ENCODE measurements at places on chromosomes 13 and 19.

- no peak for DNase-seq
Observed at GRCh38 chr19:32611161-32611560, 30.2 kb downstream of the PDCD5 start.

- DNase-seq = no peak
Observed at GRCh38 chr19:17159466-17160393, 55.4 kb upstream of the USE1 start.

DNA sequence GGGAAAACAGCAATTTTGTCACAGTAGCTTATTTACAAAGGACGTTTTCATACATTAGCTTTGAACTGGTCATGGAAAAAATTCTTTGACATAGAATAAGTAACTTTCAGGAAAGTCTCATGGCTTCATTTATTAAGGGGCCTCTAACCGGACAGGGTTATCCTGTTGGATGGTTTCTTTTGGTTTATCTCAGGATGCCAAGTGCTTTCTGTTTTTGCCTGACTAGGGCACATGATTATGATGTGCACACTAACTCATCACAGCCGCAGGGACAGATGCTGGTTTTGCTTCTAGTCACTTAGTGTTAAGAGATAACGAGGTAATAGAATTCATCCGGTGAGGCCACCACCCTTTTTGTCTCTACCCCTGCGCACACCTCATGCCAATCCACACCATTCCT is 53.0 kb downstream of the TGDS start:
- no peak for DNase-seq

GRCh38 chr19:7159105-7159933 is 89.8 kb downstream of the ZNF557 start:
- DNase-seq = no peak

- no peak for DNase-seq
Observed at GRCh38 chr13:41707194-41707821, 250.0 kb downstream of the RGCC start.

GRCh38 chr19:792306-792885 is 4.9 kb upstream of the PTBP1 start:
- DNase-seq = no peak

DNA sequence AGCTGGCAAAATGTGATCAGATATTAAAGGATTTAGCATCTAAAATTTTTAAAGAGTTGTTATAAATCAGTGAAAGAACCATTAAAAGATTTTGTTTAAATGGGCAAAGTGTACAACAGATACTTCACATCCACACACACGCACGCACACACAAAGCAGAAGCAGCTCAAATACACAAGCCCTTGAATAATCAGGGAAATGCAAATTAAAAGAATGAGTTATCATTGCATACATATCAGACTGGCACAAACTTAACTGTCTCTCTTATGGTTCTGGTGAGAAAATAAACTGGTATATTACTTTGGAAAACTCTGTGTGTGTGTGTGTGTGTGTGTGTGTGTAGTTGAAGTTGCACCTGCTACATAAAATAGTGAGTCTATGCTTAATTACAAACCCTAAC is 59.3 kb downstream of the CRYL1 start:
- DNase-seq = no peak

- DNase-seq = no peak
Observed at GRCh38 chr13:112783978-112784371, 94.1 kb downstream of the ATP11A start.

GRCh38 chr13:51257187-51257586 is 35.0 kb downstream of the FAM124A start:
- no peak for DNase-seq

DNA sequence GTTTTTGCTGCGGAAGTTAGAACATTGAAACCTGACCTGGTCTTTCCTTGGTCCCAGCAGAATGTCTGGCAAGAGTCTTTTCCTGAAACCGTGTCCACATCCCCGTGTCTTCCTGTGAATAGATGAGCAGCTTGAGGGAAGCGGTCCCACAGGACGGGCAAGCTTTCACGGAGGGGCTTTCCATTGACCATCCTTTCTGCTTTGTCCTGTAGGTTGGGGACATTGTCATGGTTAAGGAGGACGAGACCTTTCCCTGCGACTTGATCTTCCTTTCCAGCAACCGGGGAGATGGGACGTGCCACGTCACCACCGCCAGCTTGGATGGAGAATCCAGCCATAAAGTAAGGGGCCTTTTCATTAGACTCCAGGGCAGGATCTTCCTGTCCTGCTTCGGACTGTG is 126.0 kb downstream of the ATP11A start:
- no peak for DNase-seq

DNA sequence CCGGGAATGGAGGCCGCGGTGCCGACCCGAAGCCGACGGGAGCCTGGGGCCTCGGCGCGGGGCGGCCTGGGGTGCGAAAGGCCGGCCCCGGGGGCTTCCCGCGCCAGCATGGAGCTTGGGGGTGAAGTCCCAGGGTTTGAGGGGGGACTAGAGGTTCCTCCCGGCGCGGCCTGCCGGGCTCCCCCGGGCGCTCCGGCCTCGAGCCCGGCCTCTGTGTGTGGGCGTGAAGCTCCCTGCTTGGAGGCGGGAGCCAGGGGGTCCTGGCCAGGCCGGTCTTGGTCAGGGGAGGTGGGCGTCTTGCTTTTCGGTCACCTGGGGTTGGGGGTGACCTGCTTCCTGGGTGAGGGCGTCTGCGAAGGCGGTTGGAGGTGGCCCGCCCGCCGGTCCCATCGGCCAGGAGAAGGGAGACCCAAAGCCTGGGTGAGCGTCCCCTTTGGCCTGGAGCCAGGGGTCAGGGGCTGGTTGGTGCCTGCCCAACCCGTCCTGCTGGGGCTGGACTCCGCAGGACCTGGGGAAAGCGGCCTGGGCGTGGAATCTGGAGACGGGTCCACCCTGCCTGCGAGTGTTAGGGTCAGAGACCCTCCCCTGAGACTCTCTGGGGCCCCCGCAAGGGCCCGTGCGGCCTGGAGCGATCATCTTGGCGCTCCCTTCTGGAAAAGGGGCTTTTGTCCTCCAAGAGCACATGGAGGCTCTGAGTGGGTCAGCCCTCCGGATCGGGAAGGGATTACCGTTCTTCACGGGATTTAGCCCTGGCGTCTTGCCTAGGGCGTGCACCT is 535 bp downstream of the BSG start:
- DNase-seq = no peak

DNA sequence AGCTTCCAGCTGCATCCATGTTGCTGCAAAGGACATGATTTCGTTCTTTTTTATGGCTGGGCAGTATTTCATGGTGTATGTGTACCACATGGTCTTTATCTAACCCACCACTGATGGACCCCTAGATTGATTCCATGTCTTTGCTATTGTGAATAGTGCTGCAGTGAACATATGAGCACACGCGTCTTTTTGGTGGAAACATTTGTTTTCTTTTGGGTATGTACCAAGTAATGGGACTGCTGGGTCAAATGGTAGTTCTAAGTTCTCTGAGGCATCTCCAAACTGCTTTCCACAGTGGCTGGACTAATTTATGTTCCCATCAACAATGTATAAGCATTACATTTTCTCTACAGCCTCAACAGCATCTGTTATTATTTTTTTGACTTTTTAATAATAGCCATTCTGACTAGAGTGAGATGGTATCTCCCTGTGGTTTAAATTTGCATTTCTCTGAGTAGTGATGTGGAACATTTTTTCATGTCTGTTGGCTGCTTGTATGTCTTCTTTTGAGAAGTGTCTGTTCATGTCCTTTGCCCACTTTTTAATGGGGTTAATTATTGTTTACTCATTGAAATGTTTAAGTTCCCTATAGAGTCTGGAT is 6.8 kb upstream of the UBE2L5 start:
- no peak for DNase-seq

DNA sequence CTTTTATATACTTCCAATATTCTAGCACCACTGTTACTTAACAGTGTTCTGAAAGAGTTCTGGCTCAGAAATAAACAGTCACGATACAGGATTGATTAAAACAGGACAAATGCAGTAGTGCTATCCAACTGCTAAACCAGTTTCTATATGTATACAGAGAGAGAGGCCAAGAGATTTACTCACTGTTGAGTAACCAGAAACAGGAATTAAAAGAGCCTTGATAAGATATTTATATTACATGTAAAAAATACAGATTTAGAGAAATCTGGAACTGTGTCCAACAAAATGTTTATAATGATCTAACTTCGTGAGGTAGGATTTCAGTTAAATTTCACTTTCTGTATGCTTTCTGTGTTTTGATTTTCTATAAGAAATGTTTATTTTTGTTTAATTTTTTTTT is 116.6 kb downstream of the CDK8 start:
- DNase-seq = no peak

DNA sequence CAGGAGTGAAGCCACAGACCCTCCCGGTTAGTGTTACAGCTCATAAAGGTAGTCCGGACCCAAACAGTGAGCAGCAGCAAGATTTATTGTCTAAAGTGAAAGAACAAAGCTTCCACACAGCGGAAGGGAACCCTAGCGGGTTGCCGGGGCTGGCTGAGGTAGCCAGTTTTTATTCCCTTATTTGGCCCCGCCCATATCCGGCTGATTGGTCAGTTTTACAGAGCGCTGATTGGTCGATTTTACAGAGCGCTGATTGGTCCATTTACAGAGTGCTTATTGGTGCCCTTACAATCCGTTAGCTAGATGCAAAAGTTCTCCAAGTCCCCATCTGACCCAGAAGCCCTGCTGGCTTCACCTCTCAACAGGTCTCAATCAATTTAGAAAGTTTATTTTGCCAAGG is 126.0 kb upstream of the RFC3 start:
- no peak for DNase-seq

GRCh38 chr19:46049597-46049996 is 8.8 kb upstream of the IGFL4 start:
- no peak for DNase-seq

- DNase-seq = no peak
Observed at GRCh38 chr19:12884202-12884601, 2.8 kb downstream of the KLF1 start.

DNA sequence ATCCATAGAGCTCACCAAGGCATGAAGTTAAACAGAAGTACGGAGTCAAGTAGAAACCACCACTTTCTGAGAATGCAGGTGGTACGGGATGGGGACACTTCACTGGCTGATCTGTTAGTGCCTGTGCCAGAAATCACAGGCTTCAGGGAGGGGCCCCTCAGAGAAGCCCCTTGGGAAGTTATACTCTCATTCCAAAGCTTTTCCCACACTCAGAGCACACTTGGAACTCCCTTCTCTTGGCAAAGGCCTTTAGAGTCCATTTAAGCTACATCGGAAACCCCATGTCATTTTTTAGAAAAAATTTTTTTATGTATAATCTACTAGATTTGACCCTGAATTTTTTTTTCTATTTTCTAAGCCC is 80.7 kb upstream of the WASF3 start:
- no peak for DNase-seq

GRCh38 chr13:41311406-41312175 is 524 bp downstream of the NAA16 start:
- peak; percentile 70 for DNase-seq

GRCh38 chr19:7911508-7912143 is 3.0 kb upstream of the TGFBR3L start:
- no peak for DNase-seq

DNA sequence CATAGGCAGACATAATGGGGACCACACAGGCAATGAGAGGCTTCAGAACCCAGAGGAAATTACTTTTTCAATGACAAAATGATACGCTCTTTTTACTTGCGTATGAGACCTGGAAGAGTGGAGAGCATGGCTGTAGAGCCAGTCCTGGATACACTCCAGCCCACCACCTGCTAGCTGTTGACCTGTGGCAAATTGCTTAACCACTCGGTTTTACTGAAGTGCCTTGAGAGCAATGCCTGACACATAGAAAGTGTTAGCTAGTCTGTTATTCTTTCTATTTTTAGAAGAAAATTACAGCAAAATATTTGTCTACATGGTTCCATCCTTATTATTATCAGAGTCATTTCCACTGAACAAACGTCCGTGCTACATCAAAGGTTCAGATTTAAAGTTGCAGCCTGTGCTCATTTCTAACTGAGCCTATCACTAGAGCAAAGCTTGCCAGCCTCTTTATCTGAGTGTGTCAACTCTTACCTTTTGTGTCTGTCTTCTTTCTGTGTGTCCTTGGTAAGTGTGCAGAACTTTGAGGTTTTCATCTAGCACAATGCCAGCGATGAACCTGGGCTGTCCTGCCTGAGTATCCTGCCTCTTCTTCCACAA is 9.6 kb upstream of the GPR183 start:
- no peak for DNase-seq

DNA sequence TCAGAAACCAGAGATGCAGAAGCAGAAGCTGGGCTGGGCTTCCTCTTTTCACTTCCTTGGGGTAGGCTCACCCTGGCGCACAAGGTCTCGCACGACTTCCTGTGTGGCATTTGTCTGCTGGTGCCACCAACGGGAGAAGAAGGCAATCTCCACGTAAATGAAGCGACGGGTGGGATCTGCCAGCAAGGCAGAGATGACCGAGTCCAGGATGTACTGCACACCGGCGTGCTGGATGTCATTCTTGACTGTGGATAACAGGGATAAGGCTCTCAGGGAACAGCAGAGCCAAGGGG is 1.3 kb downstream of the MAN2B1 start:
- peak; percentile 85 for DNase-seq

DNA sequence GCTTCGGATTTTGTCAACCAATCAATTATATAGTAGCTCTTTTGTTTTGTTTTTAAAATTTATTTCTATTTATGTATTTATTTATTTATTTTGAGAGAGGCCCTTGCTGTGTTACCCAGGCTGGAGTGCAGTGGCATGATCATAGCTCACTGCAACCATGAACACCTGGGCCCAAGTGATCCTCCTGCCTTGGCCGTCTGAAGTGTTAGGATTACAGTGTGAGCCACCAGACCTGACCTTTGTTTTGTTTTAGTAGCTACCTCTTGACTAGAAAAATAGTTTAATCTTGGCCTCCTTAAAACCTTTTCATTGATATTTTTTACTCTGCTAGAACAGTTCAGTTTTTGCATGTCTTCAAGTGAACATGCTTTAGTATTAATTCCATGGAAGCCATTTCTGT is 15.1 kb downstream of the GARRE1 start:
- DNase-seq = no peak

GRCh38 chr13:39515224-39515714 is 87.7 kb downstream of the LHFPL6 start:
- DNase-seq = no peak

DNA sequence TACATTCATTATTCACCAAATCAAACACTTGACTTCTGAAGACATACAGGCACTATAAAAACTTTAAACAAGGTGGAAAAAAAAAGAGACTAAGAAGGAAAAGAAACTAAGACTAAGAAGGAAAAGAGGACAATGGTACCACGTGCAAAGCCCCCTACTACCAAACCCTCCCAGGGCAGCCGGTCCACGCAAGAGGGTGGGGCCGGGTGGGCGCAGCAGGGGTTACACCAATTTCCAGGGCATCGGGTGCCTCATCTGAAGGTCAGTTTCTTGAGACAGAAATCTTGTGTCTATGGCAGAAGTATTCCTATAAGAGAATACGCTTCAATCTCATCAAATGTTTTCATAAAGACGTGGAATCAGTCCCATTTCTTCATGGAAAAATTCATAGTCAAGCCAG is 131.5 kb downstream of the NUFIP1 start:
- DNase-seq = no peak

DNA sequence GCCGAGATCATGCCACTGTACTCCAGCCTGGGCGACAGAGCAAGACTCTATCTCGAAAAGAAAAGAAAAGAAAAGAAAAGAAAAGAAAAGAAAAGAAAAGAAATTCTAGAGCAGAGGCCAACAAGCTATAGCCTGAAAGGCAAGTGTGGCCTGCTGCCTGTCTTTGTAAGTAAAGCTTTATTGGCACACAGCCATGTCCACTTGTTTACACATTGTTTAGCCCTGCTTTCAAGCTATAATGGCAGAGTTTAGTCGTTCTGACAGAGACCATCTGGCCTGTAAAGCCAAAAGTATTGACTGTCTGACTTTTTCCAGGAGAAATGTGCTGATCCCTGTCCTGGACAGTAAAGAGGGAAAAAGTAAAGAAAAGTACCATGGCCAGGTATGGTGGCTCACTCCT is 18.3 kb downstream of the NWD1 start:
- DNase-seq = no peak
